Stimulated activated CD4-positive, alpha-beta T cell treated with anti-CD3 and anti-CD28 coated beads, Interleukin-4, amount 100 ng/mL, for 4 hours (primary cell): ENCODE measurements at places on chromosomes 3 and 15.

DNA sequence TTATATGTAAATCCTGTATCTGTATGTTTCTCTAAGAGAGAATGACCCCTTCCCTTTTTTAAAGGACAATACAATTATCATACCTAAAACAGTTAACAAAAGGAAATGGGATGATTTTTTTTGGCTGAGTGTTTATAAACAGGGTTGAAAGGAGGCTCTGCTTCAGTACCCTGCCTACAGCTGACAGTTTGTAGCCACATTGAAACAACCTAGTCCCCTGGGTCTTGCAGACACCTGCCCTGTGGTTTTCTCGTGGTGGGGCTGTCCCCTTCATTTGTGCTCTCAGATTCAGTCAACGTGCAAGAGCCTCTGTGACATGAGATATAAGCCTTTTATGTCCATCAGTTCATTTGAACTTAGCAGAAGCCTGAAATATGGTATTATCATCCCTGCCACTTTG lies 2.3 kb upstream of the HMCES start:
- DNase-seq, result no peak

DNA sequence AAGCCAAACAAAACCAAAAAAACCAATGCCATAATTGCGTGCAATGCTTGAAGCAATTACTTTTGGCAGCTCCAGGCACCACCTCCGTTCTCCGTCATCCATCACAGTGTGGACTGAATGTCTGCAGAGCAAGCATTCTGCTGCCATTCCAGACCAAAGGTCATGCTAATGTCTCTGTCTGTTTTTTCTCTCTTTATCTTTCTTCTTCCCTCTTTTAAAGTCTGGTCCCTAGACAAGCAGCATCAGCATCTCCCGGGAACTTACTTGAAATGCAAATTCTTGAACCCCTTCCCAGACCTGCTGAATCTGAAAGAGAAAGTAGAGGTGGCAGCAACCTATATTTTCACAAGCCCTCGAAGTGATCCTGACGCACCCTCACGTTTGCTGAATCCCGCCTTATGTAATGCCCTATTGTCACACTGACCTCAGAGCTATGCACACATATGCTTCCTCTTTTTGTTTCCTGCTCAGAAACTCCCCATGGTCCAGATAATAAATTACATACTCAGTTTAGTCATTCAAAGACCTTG lies 297.3 kb upstream of the PROK2 start:
- no peak for DNase-seq

DNA sequence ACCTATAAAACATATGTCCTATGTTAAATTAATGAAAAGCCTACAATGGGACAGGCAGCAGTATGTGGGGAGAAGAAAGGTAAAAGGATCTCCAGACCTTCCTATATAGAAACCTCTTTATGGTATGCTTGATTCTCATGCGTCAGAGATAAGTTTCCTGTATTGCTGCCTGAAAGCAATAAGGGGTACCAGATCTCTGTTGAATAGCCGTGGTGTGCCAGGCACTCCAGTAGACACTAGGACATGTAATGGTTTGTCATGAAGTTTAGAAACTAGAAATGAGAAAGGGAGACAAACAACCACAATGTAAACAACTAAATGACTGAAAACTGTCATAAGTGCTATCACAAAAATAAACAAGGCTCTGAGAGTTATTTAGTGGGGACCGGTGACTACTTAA lies 168.1 kb downstream of the EFHB start:
- no peak for DNase-seq

GRCh38 chr3:49132437-49133225 lies at the start of gene LAMB2:
LAMB2 (minus strand) TSS chr3:49133050; CDS start chr3:49132867, 183 bp downstream.
- DNase-seq, result no peak

DNA sequence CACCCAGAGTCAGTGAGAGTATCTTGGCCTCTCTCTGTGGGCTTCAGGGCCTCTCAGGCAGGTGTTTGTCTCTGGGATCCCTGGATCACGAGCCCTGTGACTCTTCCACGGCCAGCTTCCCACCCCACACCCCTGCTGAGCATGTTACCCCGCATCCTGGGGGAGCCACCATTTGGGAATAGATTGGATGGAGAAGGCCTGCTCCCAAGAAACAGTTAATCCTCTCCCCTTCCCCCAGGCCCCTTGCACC lies 15.5 kb upstream of the SRP14 start:
- no peak for DNase-seq

DNA sequence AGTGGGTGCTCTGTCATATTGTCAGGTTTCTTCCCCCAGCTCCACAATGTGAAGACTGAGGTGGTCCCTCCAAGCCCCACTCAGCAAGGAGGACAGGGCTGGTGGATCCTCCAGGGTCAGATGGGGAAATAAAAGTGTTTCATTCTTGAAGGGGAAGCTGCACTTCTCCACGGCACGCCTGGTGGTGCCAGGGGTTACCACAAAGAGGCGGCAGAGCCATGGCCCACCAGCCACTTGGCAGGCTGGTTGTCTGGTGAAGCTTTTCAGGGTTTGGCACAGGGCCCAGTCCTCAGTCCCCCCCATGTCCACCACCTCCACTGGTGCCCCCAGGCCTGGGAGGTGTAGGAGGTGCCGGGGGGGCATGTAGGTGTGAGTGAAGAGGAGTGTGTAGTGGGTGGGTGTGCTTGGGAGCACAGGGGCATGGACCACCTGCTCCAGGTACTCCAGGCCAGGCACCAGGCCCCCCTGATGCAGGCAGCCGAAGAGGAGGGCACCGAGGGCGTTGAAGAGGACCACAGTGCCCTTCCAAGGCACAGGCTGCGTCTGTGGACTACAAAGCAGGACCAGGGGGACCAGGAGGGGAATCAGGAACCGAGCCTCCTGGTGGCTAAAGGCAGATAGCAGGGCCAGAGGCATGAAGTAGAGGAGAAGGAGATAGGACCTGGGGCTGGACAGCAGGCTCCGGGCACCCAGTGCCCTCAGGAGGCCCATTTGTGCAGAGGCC lies 5.0 kb upstream of the NCBP2 start:
- no peak for DNase-seq

- DNase-seq, result no peak
Measured at GRCh38 chr15:75661100-75661755, 13.5 kb downstream of the SNX33 start.

DNA sequence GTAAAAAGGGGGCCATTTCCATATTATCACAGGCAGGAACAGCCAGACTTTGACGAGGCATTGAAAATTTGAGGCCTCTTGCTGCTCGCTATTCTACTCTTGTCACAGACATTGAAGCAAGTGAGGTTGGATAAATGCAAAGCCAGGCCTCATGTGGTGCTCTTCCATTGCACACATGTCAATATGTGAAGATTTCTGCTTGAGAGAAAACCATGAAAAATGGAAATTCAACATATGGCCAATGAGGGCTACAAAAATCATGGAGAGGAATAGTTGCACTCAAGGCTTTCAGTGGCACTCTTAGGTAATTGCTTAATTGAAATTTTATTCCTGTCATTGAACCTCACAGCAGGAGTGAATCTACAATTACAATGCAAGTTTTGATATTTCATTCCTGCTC lies 185.6 kb upstream of the MBNL1 start:
- DNase-seq, result no peak

- no peak for DNase-seq
Measured at GRCh38 chr15:45777781-45778180, 143.0 kb downstream of the SQOR start.

DNA sequence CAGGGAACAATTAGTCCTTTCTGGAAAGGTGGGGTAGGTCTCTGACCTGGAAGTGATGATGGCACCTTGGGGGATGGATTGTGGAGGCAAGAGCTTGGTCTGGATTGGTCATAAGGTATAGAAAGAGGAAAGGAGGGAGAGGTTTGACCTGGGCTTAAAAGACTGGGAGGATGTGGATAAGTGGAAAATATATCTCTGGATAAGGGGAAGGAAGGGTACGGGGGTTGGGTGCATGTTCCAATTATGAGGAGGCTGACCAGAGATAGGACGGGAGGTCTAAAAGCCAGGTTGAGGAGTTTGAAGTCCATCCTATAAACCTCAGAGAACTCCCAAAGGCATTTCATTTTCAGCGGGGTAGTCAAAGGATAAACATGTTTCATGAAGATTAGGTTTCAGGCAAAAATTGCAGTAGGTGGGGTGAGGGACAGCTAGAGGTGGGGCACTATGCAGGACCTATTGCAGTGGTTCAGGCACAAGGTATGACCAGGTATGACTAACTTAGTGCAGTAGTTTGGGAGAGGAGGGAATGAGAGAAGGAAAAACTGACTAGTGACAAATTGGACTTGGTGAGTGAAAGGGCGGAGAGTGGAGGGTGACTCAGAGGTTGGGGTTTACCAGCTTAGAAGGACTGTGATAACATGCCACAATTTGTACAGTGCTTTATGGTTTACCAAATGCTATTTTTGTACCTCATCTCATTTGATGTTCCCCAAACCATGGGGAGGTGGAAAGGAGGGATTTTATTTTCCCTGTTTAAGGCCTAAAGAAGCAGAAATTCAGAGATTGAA lies 10.7 kb downstream of the PDE8A start:
- DNase-seq, result peak; percentile 68

DNA sequence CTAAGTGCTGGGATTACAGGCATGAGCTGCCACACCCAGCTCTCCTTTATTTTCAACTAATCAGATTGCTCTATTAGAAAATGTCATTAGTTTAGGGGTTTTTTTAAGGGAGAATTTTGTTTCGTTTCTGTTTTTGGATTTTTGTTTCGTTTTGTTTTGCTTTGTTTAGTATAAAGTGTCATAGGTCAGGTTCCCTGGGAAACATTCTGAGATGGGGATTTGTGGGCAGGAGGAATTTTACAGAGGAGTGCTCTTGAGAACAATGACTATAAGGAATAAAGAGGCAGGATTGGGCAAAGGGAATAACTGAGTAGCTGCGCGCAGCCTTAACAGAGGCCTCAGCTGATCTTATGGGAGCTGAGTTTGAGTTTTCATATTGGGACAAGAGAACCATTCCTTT lies 86.8 kb upstream of the NR2F2 start:
- DNase-seq, result no peak

GRCh38 chr3:128734523-128735189 lies 8.7 kb downstream of the RAB7A start:
- no peak for DNase-seq

GRCh38 chr3:98188545-98188944 lies 22.0 kb downstream of the OR5H15 start:
- DNase-seq, result no peak

GRCh38 chr3:82100378-82100777 lies 338.9 kb upstream of the GBE1 start:
- no peak for DNase-seq

- DNase-seq, result no peak
Measured at GRCh38 chr15:30904812-30905211, 1.1 kb downstream of the FAN1 start.

- DNase-seq, result no peak
Measured at GRCh38 chr15:26892182-26892518, 25.3 kb downstream of the GABRA5 start.

GRCh38 chr3:12138044-12138443 lies 20.7 kb downstream of the TIMP4 start:
- DNase-seq, result no peak

DNA sequence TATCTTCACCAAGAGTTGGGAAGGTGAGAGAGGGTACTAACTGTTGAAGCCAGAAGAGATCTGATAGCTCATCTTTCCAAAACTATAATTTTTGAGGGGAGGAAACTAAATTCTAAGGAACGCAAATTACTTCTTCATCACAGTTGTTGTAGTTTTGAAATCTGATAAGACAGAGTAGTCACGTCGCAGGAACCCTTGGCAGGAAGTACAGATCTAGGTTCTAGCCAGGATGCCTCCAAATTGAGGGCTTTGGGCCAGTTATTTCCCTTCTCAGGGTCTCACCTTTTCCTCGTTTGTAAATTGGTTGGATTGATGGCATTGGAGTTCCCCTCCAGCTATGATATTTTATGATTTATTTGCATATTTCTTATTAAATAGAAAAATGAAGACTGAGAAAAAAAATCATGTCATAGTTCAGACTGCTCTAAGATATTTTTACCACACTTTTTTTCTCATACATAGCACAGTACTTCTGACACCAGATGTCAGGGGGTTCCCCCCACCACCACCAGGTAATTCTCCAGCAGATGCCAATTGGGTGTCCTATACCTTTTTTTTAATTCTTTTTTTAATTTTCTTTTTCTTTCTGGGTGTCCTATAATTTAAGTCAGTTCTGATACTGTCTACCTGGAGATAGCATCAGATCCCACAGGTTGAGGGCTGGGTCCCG lies 32.3 kb upstream of the APH1B start:
- no peak for DNase-seq
